Pancreas (tissue), 10 donors: ENCODE measurements at places on chromosomes 7 and 10. TPM values are rescaled to one million over a fixed set of nuclear protein-coding genes. Genes with fewer than 3 reads are reported as not detected.

DNA sequence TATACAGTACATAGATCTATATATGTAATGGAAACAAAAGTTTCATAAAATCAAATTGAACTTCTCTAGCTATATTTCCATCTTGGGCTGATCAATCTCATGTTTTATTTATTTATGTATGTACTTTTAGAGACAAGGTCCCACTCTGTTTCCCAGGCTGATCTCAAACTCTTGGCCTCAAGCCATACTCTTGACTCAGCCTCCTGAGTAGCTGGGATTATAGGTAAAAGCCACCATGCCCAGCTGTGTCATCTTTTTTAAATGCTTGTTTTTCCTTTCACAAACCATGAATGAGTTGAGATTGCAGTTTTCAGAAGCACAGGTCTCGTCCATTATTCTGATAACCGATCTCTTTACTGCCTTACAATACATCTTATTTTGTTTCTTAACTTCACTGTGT, 400.9 kb downstream of the KCNMA1 start:
- DNase-seq: no peak

GRCh38 chr10:122454603-122455080, at the start of gene ARMS2:
TSS of gene ARMS2 (plus strand) at chr10:122454653. CDS start at chr10:122454728, 75 bp downstream.
- DNase-seq: no peak

- DNase-seq: peak; percentile 74
Measured at GRCh38 chr10:44991571-44991970, 9.2 kb upstream of the ZNF22 start.

DNA sequence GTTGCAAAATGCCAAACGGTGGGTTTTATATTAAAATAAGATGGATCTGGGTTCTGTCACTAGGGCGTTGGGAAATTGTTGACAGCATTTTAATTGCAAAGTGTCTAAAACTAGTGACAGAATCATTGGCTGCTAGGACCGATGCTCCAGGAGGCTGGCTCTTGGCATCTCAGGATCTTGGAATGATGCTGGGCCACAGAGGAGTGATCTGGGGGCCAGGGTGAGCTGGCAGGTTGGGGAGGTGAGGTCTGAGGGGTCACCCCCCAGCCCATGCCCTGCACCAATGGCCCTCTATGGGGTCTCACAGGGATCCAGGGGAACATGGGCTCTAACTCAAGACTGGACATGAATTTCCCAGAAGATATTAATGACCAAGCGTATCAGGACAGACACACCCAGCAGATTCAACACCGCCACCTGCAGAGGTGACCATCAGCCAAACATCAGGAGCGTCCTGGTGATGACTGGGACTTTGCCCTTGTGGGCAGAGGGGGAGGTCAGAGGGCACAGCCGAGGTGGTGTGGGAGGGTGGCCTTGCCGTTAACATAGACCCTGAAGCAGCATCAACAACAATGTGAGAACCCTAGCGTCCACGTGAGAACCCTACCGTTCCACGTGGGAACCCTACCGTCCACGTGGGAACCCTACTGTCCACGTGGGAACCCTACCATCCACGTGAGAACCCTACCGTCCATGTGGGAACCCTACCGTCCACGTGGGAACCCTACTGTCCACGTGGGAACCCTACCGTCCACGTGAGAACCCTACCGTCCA, 89.0 kb upstream of the PPP2R2D start:
- DNase-seq: no peak

DNA sequence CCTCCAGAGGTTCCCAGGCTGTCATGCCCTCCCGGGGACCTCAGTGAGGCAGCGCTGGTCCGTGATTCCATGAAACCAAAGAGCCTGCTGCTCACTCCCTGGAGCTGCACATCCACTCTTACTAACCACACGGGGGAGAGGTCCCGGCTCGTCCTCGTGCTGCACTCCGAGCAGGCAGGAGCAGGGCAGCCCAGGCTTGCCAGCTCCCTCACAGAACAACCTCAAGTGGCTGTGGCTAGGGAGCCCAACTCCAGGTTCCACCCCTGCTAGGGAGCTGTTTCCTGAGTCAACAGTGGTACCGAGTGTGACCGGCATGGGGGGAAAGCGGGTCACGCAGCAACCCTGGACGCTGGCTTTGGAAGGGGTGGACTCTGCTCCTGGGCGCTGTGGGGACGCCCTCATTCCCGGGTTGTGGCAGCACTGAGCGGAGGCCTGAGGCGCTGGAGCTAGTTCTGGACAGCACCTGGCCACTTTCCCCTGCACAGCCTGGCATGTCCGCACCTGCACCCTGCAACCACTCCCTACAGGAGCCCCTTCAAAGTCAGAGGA, 27.9 kb upstream of the PPP2R2D start:
- no peak for DNase-seq

DNA sequence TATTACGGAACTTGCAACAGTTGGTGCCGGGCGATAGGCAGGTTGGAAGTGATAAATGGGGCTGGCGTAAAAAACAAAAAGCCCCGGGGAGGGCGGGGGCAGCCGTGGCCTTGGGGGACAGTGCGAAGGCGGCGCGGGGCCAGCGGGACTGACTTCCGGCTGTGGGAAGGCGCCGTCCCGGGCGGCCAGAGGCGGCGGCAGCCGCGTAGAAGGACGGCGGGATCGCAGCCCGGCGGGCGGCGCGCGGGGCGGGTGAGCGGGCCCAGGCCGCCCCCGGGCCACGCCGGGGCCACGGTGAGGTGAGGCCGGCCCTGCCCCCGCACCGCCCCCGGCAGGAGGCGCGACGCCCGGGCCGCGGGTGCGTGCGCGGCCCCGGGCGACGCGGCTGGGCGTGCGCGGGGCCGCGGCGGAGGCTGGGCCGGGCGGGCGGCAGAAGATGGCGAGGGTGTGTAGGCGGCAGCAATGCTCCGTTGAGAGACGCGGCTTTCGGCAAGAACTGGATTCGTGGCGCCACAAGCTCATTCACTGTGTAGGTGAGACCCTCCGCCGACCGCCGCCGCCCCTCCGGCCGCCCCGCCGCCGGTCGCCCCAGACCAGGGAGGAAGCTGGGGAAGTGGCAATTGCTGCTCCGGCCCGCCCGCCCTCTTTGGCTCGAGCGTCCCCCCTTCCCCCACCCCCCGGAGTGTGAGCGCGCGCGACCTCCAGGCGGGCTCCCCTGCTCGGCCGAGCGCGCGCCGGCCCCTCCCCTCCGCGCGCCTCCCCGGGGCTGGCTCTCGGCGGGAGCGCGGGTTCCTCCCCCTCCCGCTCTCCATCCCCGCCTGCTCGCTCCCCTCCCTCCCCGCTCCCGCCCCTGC, at the start of gene LCOR:
Gene LCOR, plus strand, starts transcription at position 432 of the 854 bp plus-strand sequence. CDS start 116,760 bp downstream, outside the sequence.
- DNase-seq: peak; percentile 94

DNA sequence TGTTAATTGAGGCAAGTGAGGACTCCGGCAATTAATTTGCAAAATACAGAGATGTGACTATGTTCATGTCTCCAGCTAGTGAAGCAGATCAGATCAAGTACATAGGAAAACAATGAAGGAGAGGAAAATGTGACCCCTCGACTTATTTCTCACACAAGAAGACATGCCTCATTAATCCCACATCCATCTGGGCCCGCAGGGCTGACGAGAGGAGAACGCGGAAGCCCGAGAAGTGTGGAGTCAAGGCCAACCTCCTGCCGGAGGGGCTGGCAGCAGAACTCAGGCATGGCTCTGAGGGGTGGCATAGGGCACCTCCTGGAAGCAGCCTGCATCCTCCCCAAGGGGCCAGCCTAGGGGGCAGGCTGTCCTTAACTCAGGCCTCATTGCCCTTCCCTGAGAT, 54.4 kb downstream of the ZNF503 start:
- DNase-seq: no peak

DNA sequence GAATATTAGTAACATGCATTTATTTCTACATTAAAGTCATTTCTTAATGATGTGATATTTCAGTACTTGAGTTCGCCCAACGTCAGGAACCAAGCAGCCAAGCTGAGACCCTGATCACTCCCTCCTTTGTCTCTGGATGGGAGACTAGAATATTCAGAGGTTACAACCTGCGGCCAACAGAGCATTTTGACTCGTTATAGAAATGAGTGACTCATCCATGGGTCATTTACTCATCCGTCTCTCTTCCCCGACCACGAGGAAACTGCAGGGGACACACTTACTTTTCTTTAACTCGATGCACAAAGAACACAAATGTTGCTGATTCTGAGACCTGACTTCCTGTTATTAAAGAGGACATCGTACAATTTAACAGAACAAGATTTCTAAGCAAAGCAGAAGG, 343.3 kb downstream of the FRMD4A start:
- no peak for DNase-seq

DNA sequence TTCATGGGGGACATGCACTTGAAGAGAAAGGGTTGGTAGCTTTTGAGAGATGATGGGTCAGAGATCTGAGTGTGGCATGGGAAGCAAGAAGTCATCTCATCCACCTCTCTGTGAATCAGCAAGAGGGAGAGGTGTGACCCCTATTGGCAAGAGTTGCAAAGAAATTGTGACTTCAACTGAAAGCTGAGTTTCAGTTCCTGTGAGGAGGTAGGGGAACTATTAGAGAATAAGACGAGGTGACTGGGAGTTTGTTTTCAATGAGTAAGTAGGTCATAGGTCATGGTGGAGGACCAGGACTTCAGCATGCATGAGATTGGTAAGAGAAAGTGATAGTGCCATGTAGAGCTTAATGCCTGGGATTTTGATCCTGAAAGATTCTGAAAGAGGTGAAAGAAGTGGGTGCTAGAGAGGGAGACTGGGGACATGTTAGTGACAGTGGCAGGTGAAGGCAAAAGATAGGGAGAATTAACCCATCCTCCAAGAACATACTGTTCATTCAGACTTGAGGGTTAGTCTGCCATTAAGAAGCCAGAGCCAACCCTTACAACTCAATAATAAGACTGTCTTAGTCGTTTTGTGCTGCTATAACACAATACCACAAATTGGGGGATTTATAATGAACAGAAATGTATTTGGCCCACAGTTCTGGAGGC, 75.5 kb upstream of the CAPZA2 start:
- no peak for DNase-seq

DNA sequence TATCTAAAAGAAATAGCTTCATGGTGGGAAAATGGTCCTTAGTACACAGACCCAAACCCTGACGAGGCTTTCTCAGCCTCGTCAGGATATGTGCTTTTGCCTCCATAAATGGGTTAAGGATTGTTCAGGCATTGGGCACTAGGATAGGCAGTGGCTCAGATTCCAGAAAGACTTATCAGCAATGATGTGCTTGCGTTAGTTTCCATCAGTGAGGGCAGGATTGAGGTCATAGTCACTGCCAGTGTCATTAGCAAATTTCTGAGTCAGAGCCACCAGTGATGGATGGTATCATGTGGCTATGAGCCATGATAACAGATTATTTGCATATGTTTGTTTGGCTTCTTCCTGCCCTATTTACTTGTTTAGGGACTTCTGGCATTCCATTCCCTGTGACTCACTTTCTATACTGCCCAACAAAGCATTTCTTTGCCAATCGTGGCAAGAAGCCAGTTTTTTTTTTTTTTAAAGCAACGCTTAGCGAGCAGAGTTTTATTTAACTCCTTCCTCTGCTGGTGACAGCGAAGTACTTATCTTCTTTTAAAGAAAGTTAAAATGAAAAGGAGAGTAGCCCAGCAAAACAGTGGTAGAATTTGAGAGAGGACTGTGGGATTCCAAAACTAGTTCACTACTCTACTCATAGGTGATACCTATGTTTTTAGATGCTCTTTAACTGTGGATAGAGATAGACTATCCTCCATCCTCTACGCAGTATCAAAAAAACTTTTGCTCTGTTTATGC, 44.4 kb downstream of the MYPN start:
- DNase-seq: peak; percentile 27

- DNase-seq: no peak
Measured at GRCh38 chr7:50709151-50709550, 73.5 kb downstream of the GRB10 start.

The WEE2 gene
- not detected for total RNA-seq

The FGFR2 gene
- total RNA-seq: 30.3 TPM

The MEOX2 gene
- total RNA-seq: 0.24 TPM

The PNLIPRP2 gene
- 7,545 TPM for total RNA-seq

The NXPH1 gene
- not detected for total RNA-seq

The SDK1 gene
- total RNA-seq: 18.5 TPM

The ATP6V0A4 gene
- 0.09 TPM for total RNA-seq

The VKORC1L1 gene
- total RNA-seq: 6.0 TPM

The IL6 gene
- 0.22 TPM for total RNA-seq
